ENCODE measurements at places on chromosomes 7 and 10.

- no peak for DNase-seq
Observed at GRCh38 chr10:77071001-77071511, 566.6 kb downstream of the KCNMA1 start.

DNA sequence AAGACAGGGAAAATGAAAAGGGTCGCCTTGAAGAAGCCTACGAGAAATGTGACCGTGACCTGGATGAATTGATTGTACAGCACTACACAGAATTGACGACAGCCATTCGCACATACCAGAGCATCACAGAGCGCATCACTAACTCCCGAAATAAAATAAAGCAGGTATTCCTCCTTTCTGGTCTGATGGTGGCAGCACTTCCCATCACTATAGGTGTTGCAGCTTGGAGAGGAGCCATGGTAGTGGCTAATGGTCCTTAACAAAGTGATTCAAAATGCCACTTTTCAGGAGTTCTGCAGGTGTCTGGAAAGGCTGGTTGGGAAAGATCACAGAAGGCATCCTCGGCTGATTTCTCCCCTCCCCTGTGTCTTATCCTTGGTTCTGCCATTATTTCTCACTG is 22.1 kb downstream of the EXOC4 start:
- DNase-seq, result no peak

DNA sequence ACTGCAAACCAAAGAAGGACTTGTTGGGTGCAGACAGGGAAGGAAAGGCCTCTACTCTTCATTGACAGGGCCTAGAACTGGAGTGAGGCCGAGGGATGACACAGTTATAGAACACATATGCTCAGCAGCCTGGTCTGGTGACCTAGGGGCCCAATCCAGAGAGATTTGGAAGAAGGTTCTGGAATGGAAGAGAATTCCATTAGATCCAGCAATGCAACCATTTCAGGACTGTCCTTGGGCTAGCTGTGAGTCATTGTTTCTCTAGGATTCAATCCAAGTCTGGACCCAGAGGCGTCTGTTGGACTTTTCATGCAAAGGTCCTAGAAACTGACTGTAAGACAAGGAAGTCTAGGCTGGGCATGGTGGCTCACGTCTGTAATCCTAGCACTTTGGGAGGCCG is 59.2 kb downstream of the WIPF3 start:
- no peak for DNase-seq

GRCh38 chr7:24764972-24765744 is 7.9 kb upstream of the GSDME start:
- DNase-seq, result no peak

DNA sequence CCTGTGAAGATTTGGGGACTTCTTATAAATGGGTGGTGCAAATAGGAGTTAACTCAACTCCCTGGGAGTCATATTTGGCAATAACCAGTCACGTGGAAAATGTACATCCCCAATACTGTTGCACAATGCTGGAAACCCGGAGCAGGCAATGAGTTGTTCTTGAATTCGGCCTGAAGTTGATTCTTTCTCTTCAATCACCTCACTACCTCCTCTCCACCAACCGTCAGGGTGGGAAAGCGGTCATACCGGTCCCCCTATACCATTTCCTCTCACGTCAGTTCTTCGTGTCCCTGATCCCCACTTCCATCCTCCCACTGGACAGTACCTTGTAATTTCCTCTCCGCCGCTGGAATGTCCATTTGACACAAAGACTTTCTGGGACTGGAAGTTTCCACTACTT is 2.8 kb downstream of the GIMAP5 start:
- DNase-seq, result no peak

Data from midbrain (tissue), 1 donor.